Stimulated activated CD8-positive, alpha-beta memory T cell treated with anti-CD3 and anti-CD28 coated beads, Interleukin-15, amount 100 ng/mL, for 4 hours (primary cell): ENCODE measurements at places on chromosomes 2 and 18.
A peak's percentile ranks its signal among the peaks of the same experiment; 100 is the strongest.

DNA sequence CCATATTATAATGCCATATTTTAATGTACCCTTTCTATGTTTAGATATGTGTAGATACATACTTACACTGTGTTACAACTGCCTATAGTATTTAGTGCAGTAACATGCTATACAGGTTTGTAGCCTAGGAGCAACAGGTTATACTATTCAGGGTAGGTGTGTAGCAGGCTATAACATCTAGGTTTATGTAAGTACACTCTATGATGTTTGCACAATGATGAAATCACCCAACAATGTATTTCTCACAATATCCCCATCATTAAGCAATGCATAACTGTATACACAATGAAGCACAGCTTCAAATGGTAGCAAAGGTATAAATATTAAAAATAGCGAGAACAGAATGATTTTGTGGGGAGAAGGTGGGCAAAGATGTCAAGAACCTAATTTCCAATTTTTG lies 117.8 kb downstream of the DYM start:
- DNase-seq, result no peak

DNA sequence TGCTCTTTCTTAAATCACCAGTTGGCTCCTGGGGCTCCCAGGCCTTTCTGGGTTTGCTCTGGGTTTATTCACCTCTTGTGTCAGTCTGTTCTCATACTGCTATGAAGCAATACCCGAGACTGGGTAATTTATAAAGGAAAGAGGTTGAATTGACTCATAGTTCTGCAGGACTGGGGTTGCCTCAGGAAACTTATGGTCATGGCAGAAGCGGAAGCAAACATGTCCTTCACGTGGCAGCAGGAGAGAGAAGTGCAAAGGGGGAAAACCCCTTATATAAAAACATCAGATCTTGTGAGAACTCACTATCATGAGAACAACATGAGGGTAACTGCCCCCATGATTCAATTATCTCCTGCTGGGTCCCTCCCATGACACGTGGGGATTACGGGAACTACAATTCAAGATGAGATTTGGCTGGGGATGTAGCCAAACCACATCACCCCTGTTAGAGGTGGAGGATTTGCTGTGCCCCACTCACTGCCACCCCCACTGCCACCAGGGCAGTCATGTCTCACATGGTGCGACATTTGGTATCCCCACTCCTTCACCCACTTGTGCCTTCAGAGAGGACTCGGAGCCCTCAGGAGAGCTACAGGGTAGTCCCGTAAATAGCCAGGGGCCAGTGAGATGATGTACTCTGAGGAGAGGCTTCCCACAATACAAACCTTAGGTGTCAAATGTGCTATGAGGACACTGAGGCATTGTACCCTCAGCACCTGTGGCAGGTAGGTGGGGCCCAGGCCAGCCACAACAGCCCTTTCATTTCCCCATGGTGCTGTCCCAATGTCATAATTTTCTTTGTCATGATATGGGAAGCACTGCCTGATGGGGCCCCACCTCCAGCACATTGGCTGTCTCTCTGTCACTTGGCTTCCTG lies 35.7 kb downstream of the CDC42EP3 start:
- peak; percentile 78 for DNase-seq

DNA sequence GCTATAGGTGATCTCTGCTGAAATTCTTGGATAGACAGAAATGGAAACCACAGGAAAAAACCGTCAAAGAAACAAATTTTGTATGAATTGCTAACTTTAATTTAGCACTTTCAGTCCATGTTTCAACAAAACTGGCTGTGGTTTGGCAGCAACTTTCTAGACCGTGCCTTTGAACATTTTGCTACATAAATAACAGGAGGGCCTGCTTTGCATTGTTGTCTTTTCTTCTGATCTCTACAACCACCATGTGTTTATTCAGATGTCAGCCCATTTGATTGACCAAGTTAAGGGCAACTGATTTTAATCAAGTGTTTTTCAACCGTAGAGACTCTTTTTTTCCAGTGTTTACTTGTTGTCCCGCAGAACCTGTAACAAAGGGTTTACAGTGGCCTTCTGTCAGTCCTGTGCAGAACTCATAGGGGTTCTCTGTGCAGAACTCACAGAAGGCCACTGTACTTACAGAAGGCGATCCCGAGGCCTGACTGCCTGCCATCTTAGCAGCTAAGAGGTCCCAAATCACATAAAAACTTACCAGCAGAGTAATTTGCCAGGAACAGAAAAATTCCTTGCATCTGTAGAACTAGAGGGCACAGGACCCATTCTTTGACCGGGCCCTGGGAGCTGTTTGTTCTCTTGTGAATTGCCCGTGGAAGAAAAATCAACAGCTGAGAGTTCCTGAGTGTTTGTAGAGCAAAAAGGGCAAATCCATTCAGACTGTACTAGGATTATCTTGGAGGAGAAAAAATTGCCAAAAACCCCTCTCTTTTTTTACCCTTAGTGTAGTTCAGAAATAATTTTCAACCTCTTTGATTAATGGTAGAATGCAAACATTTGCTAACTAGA lies 120.6 kb downstream of the PRKRA start:
- DNase-seq, result no peak

DNA sequence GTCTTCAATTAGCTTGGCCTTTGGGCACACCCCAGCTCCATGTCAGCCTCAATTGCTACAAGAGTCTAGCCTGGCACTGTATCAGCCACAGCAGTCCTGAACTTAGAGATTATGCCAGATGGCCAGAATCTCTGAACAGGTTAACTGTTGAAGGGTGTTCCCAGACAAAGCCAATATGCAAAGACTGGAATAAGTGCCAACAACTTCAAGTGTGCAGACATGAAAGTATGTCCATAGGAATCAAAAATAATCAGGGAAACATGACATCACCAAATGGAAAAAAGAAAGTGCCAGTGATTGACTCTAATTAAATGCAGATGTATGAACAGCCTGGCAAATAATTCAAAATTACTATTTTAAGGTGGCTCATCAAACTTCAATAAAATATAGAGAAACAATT lies 98.5 kb upstream of the DOCK10 start:
- no peak for DNase-seq

DNA sequence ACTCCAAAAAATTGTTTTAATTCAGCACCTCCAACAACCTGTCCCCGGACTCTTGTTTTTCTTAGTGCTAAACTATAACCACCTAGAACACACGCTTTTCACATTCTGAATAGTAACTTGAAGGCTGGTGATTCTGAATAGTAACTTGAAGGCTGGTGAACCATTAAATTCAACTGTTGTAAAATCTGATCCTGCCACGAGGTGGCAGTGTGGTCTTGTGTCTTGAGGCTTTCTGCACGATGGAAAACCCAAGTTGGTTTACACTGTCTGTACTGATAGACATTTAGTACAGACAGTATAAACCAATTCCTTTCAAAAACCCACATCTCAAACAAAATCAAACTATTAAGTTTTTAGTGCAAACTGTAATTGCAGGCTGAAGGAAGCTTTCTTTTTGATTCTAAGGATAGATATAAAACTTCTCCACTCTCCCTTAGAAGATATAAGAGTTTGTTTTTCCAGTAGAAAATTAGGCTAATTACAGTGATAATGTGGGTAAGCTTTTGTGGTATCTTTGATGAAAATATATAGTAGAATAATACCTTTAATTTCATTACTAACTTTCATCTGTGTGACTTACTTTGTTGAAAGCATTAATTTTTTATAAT lies 57.6 kb downstream of the VAPA start:
- DNase-seq, result peak; percentile 7

GRCh38 chr2:23803965-23804542 lies 122.9 kb downstream of the ATAD2B start:
- no peak for DNase-seq

DNA sequence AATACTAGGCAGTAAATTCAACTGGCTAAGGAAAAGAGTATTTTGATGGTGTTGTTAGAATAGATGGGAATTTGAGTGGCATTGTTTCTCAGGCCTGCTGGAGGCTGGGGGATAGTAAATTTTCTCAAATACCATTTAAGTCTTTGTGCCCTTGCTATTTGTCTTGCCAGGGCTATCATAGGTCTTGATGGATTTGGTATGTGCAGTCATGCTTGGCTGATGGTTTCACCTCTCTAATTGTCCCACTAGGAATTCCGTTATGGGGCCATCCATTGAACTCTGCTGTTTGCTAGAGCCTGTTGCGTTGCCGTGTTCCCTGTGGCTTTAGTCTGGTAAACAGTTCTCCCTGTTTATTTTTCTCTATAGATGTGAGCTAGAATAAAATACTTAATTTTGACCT lies 438.1 kb upstream of the FAM98A start:
- DNase-seq, result no peak

- no peak for DNase-seq
Measured at GRCh38 chr2:144621266-144621665, 101.3 kb upstream of the ZEB2 start.

DNA sequence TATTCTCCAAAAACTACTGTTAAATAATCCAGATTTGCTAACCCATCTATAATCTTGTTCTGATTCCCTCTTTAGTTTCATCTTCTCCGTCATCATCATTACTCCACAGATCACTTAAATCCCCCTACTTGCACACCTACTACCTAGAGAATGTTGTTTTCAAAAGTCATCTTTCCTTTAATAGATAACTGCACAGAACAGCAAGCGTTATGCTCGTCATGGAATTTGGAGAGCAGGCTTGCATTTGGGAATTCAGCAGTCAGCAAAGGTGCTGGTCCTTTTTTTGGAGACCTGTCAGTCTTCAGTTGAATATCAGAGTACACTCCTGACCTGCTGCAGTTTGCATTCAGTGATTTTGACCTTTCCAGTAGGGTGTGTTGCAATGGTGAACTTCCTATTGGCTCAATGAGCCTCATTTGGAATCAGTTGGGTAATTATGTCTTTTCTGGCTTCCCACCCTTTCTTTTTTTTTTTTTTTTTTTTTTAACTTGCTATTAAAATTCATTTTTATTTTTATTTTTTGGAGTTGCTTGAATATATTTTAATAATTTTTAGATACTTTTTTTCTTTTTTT lies 110.6 kb downstream of the HNRNPLL start:
- no peak for DNase-seq
